ENCODE measurements at places on chromosomes 7 and 10.

- DNase-seq, result no peak
These were observed 286.2 kb downstream of the KCNMA1 start for GRCh38 chr10:77351386-77351785.

DNA sequence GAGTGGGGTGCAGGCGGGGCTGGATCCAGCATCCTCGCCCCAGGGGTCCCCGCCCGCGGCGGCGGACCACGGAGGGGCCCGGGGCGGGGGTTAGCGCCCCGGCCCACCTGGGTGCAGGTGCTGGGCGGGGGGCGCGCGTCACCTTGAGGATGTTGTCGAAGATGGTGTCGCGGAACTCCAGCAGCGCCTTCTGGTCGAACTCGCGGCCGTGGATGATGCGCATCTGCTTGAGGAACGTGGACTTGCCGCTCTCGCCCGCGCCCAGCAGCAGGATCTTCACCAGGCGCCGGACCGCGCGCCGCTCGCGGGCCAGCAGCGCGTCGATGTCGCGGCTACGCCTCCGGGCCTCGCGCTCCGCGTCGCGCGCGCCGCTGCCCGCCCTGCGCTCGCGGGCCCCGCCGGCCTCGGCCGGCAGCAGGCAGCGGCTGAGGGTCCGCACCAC lies 376 bp downstream of the GNA12 start:
- peak; percentile 46 for DNase-seq

DNA sequence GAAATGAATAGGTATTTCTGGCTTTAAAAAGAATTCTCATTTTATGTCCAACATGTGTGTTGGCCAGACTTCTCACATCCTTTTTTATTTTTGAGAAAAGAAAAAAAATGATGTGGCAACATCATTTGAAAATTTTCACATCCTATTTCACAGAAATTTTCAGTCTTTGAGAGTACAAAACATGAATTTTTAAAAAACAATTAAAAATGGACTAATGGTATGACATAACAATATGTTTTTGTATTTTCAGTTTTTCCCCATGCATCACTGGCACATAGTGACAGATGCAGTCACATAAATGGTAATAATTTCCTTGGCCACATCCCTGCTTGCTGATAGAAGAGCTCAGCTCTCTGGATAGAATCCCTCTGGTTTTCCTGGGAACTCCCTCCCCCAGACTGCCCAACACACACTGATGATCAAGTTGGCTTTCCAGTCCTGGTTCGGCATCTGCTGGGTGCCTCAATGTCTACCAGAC lies 188.5 kb upstream of the AGR3 start:
- peak; percentile 34 for DNase-seq

DNA sequence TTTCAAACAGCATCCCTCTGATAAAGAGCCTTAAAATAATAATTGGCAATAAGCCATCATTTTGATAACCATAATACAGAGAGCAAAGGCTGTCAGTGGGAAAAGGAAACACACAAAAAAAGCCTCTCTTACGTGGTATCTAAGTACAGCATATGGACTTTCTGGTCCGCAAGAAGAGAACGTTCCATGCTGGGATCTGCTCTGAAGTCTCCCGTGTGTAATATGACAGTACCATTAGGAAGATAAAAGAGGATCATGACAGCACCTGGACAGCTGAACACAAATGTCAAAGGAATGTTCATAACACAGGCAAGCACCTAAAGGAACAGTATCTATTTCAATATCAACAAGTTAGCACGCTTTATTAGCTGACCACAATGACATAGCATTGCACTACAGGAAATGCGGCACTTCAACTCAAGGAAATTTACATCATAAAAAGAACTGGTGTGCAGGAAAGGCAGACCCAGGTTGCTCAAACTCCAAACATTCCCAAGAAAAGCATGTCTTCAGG lies 9.9 kb downstream of the DCLRE1A start:
- no peak for DNase-seq

GRCh38 chr7:142469696-142470543 lies 212.1 kb upstream of the PRSS58 start:
- DNase-seq, result no peak

- DNase-seq, result no peak
These were observed 100.4 kb downstream of the RGS10 start for GRCh38 chr10:119441921-119442757.

DNA sequence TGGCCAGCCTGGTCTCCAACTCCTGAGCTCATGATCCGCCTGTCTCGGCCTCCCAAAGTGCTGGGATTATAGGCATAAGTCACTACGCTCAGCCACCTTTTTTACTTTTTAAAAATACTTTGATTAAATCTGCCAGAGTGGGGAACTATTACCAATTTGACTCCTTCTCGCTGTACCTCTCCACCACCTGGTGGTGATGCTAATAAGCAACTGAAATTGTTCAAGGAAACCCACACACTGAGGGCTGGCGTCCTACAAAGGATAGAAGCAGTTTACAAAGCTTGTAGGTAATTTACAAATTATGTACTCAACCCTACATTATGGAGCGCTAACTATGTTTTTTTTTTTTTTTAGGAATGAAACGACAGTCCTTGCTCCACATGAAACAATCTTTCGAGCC lies 111.1 kb downstream of the CPED1 start:
- DNase-seq, result no peak

DNA sequence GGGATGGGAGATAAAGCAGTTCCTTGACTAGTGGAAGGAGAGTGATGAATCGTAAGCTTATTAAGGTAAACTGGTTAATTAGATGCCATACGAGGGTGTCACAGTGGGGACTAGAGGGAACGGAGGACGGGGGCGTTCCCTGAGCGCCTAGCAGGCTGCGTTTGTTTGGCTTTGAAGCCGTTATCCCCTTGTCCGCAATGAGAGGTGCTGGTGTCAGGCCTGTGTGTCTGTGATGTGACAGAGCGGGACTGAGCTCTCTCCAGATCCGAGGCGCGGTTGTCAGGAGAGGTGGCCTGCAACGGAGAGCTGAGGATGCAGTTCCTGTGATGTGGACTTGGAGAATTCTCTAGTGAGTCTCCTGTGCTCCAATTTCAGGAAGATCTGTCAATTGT lies 60.0 kb upstream of the PRPS1L1 start:
- no peak for DNase-seq

- no peak for DNase-seq
These were observed 34.1 kb upstream of the PPP2R2D start for GRCh38 chr10:131866673-131867072.

- no peak for DNase-seq
These were observed 105.7 kb downstream of the CDK14 start for GRCh38 chr7:90701771-90702170.

- DNase-seq, result no peak
These were observed 1143.3 kb upstream of the AUTS2 start for GRCh38 chr7:68454931-68455330.

- no peak for DNase-seq
These were observed 59.2 kb downstream of the EMX2 start for GRCh38 chr10:117601716-117602115.

DNA sequence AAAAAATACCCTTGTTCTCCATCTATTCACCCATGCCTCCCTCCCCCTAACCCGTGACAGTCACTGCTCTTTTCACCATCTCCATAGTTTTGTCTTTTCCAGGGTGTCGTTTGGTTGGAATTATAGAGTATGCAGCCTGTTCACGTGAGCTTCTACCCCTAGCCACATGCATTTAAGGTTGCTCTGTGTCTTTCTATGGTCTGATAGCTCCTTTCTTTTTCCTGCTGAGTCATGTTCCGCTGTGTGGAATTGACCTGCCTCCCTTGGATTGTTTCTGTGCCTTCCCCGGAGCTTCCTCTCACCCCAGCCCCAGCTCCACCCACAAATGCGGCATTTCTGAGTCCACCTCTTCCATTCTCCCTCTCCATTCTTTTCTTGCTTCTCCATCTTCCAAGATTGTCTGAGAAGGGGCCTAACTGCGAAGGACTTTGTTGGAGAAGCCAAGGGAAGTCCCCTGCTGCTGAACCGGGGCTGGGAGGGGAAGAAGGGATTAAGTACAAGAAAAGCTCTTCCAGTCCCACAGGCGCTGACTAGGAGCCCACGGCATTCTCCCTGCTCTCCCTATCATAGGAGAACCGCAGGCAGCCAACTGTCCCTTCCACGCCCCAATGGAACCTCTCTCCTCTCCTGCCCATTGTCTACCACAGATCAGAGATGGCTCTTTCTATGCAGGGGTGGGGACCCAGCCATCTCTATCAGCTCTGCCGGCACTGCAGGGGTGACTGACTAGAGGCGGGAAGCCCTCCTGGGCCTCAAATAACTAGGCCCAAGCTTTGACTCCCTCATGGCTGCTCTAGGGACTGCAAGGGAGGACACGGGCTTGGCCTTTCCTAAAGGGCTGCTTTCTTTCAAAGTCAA lies 87.5 kb upstream of the ANLN start:
- peak; percentile 56 for DNase-seq

DNA sequence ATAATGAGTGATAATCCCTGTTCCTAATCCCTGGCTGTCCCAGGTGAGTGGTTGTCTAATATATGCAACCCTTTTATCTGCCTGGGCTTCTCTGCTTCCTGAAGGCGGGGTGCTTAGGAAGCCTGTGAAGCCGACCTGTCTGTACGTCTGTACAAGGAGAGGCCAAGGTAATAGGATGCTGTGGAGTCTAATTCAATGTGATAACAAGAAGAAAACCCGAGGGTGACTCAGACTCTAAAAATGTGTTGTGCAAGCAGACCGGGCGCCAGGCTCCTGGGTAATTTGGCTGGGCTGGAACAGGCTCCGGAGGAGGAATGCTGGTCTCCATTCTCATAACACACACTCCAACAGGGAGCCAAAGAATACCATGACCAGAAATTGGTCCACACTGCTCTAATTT lies 43.6 kb downstream of the THNSL1 start:
- peak; percentile 93 for DNase-seq

GRCh38 chr7:144786522-144786921 lies 49.3 kb downstream of the TPK1 start:
- no peak for DNase-seq

DNA sequence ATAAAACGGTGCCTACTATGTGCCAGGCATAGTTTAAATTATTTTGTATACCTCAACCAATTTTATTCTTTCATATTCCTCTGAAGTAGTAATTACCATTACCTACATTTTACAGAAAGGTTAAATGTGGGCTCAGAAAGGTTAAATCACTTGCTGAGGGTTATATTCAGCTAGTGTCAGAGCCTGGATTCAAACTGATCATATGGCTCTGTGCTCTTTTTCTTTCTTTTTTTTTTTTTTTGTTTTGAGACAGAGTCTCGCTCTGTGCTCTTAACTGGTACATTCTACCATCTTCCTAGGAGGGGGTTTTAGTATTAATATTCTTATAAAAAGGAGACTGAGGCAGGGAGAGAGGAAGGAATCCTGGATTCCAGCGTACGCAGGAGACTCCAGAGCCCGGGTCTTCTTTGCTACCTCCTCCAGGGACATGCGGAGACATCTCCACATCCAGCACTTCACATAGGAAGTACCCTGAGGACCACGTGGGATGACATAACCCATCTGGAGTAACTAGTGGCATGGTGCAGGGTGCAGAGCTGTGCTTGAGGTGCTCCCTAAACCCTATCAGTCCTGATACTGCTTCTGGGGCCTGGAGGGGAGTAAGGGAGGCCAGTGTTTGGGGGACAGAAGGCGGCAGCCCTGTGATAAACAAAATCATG lies 29.6 kb upstream of the ATXN7L1 start:
- DNase-seq, result peak; percentile 11

DNA sequence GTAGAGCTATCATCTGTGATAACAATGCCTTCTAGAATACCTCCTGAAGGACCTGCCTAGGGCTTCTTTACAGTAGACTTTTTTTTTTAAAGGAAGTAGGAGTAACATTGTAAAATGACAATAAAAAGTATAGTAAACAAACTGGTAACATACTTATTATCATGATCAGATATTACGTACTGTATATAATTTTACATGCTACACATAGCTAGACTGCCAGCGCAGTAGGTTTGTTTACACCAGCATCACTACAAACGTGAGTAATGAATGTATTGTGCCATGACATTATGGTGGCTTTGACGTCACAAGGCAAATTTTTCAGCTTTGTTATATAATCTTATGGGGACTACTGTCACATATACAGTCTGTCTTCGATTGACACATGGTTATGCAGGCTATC lies 15.4 kb upstream of the ZRANB1 start:
- DNase-seq, result no peak

- DNase-seq, result no peak
These were observed 64.2 kb downstream of the PRLHR start for GRCh38 chr10:118531105-118531852.

GRCh38 chr10:10778959-10779358 lies 238.7 kb upstream of the CELF2 start:
- no peak for DNase-seq

DNA sequence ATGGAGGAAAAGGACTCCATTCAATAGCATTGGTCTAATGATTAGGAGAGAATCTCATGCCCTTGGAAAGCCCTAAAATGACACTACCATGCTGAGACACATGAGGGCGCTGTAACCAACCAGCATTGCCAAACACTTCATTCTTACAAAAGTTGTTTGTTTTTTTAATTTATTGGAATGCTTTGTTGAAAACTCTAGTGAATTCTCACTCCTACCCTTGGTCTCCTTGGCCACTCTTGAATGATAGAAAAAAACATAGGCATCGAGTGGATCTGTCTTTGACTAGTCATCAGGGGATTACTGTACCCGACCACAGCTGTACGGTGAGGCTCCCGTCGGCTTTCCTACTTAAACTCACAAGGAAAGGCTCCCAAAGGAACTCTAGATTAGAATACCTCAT lies 29.3 kb upstream of the ADD3 start:
- peak; percentile 83 for DNase-seq

DNA sequence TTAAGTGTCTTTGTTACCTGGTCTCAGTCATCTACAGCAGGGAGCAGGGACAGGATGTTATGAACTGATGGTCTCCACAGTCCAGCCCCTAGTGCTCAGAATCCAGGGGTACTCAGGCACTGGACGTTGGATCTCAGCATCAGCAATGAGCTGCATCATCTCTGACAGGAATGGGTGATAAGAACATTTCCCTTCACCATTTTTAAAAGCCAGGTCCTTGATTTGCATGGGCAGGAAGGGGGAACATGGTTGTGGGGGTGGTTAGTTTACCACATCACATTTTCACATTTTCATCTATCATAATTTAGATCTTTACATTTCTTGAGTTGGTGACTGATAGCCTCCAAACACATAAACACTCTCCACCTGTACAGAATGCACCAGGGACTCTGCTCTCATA lies 427.8 kb upstream of the NPVF start:
- no peak for DNase-seq

GRCh38 chr7:6202117-6202516 lies 70.3 kb downstream of the CYTH3 start:
- no peak for DNase-seq

DNA sequence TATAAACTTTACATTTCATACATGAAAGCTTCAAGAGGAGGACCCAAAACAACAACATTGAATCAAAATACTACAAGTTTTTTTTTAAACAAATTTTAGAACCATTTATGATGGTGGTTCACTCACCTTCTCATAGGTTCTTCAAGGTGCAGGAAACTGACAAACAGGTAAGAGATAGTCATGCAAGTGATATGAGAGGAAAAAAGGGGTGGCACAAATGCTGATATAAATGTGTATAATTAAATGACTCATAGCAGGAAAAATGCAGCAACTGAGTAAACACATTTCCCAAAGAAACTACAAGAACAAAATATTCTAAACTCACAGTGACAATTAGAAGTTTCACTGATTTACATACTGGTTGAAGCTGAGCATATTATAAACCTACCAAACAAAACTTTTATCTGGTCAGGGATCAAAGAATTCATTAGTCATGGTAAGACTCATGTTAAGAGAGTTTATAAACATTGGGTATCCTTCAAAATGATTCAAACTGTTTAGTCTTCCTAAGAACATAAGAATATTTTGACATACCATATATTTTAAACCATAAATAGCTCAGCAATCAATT lies 14.1 kb downstream of the ZWINT start:
- DNase-seq, result no peak

GRCh38 chr7:92633211-92633906 lies 43.2 kb upstream of the FAM133B start:
- peak; percentile 94 for DNase-seq
